Fibroblast of mammary gland (primary cell): ENCODE measurements at places on chromosomes 2 and 18.

DNA sequence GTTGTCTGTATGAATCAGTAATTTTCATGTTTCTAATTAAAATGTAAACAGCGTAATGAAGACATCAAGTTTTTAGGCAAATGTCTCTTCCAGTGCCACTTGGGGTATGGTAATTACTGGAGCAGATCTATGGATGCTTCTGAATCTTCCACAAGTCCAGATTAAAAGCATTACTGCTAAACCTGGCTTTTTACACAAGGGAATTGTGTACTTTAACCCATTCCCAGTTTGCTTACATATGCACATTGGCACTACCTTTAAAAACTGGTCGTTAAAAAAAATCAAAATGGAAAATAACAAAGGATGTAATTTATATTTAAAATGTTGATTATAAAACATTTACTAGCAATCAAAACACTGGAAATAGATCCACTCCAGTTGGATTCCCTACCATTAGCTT is 19.7 kb downstream of the FIGN start:
- DNase-seq, result no peak

DNA sequence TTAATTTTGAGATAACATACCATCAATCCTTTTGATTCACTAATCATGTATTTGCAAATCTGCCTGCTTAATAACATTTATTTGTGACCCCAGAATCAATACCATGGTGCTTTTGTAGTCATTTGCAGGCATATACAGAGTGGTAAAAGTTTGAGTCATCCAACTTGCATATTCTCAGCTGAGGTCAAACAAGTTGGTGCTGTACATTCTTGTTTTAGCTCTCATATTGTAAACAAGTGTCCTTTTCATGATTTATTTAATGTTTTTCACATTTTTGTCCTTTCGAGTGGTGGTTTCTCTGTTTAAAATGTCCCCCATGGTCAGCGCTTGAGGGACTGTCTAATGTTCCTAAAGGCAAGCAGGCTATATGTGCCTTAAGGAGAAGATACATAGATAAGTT is 17.5 kb downstream of the RAB27B start:
- DNase-seq, result peak; percentile 30

DNA sequence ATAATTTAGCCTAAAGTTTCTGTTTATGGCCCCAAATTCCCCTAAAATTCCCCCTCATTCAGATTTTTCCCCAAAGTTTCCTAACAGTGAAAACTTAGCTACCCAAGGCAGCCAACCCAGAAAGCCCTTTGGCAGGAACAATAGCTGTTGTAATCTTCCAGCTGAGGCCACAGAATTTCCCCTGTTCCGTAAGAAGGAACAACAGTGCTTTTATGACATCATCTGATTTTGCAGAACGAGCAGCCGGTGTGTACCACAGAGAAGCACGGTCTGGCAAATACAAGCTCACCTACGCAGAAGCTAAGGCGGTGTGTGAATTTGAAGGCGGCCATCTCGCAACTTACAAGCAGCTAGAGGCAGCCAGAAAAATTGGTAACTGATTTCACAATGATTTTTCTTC is 6.3 kb downstream of the TNFAIP6 start:
- peak; percentile 80 for DNase-seq

- peak; percentile 30 for DNase-seq
Observed at GRCh38 chr18:21741562-21742314, 1.1 kb downstream of the MIB1 start.

DNA sequence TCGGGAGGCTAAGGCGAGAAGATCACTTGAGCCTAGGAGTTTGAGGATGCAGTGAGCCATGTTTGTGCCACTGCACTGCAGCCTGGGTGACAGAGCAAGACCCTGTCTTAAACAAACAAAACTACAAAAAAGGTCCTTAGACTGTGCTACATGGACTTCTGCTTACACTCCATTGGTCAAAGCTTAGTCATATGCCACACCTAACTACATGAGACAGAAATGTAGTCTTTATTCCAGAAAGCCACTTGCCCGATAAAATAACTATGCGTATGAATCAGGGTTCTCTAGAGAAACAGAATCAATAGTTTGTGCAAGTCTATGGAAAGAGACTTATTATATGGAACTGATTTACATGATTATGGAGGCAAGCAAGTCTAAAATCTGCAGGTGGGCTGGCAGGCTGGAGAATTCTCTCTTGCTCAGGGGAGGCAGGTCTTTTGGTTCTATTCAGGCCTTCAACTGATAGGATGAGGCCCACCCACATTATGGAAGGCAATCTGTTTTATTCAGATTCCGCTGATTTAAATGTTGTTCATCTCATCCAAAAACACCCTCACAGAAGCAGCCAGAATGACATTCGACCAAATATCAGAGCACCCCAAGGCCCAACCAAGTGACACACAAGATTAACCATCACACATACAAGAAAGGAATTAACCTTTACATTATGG is 114.4 kb upstream of the SIX2 start:
- no peak for DNase-seq

- no peak for DNase-seq
Observed at GRCh38 chr2:27921880-27922547, 31.5 kb downstream of the BABAM2 start.

DNA sequence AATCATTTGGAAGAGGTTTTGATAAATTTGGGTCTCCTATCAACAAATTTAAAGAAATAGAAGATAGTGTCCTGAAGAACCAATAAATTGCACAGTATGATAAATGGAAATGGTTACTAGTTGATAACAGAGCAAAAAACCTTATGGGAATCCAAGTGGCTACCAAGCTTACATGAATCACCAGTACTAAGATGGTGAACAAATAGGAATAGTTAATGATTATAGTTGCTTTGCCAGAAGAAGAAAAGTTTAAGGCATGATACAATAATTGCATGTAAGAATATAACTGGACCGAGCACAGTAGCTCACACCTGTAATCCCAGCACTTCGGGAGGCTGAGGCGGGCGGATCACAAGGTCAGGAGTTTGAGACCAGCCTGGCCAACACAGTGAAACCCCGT is 19.6 kb upstream of the INO80D start:
- DNase-seq, result no peak

GRCh38 chr2:6202756-6203155 is 510.6 kb downstream of the SOX11 start:
- no peak for DNase-seq

DNA sequence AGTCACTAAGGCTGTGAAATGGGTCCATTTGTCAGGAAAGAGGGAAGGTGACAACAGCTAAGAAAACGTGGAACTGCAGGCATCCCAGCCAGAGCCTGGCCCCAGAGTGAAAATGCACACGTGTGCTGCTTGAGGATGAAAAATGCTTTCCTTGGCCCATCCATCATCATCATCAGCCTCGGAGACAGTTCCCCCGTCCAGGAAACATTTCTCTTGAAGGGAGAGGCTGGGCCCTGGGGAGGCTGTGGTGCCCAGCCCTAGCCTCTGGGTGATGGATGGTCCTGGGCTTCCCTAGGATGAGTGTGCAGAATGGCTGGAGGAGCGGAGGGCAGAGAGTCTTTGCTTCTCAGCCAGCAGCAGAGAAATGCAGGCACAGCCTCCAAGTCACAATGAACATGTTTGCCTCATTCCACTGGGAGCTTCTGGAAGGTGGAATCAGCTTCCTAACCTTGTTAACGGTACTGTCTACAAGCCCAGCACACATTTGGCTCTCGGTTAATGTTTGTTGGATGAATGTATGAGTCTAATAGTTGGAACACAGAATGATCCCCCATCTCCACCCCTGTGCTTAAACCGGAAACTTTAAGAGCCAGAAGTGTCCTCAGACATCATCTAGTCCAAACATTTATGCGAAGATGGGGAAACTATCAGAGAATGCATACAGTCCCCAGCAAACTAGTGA is 164.0 kb downstream of the RDH14 start:
- DNase-seq, result peak; percentile 38
